ENCODE measurements at places on chromosomes 2 and 18.

GRCh38 chr2:218885981-218886947 is 5.6 kb downstream of the WNT10A start:
- peak; percentile 57 for DNase-seq

DNA sequence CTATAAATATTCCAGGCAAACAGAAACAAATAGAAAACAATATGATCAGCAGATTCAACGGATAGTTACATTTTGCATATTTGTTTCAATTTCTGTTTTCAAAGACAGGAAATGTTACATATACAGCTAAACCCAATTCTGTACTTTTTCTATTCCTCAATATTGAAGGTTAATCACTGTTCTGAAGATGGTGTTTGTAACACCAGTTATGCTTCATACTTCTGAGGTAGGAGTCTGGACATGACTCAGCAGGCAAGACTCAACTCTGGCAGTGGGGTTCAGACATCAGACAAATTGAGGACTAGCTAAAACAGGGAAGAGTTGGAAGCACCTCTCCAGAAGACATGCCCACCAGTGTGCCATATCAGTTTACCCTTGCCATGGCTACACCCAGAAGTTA is 16.6 kb downstream of the SERPINB13 start:
- DNase-seq, result no peak

DNA sequence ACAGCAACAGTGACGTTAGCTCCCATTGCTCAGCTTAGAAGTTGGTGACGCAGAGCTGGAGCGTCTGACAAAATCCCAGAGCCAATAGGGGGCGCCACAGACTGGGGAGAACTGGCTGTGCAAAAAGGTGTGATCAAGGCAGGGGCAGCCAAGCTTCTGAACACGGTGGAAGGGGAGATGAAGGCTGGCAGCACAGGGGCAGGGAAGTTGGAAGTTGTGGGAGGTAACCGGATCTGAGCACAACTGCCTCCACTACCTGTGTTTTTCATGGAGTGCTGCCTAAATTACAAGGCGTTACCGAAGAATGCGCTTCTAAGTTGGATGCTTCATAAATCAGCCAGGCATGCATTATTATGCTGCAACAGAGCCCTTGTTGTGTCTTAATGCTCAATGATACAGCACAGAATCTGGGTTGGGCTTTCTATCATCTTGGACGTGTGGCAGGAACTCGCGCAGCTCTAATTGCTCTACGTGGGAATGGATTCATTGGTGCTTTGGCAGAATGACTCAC is 370.0 kb downstream of the SLC4A3 start:
- DNase-seq, result peak; percentile 3

- DNase-seq, result no peak
These were observed 77.4 kb upstream of the TAF1B start for GRCh38 chr2:9765611-9766531.

DNA sequence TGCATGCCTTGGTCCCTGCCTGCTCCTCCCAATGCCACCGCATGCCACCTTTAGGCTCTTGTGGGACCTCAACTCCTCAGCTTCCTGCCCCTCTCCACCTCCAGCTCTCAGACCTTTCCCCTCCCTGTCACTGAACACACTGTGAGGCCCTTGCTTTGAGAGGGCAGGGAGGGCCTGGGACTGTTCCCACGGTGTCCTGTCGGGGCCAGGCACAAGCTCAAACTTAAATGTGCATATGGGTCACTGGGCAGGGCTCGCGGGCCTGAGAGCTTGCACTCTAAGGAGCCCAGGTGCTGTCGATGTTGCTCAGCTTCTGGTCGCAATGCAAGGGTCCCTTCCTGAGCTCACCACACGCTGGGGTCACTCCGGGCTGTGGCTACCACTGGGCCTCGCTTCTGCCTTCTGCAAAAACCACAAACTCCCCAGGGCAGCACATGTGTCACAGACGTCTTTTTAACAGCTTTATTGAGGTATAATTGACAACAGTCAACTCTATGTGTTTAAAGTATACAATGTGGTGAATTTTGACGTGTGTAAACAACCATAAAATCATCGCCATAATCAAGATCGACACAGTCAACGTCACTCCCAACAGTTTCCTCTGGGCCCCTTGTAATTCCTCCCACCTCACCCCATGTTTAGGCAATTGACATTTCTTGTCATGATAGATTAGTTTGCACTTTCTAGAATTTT is 11.9 kb upstream of the B3GNT7 start:
- no peak for DNase-seq

- no peak for DNase-seq
These were observed 10.9 kb upstream of the INPP5D start for GRCh38 chr2:233049194-233049761.

GRCh38 chr2:172119089-172119488 is 16.4 kb upstream of the DLX2 start:
- DNase-seq, result no peak

GRCh38 chr2:209771474-209772289 is at the start of gene UNC80:
UNC80 (plus strand) TSS chr2:209771832; CDS start chr2:209772073, 241 bp downstream.
- peak; percentile 76 for DNase-seq

- no peak for DNase-seq
These were observed 224.2 kb upstream of the CXCR4 start for GRCh38 chr2:136342138-136342537.

DNA sequence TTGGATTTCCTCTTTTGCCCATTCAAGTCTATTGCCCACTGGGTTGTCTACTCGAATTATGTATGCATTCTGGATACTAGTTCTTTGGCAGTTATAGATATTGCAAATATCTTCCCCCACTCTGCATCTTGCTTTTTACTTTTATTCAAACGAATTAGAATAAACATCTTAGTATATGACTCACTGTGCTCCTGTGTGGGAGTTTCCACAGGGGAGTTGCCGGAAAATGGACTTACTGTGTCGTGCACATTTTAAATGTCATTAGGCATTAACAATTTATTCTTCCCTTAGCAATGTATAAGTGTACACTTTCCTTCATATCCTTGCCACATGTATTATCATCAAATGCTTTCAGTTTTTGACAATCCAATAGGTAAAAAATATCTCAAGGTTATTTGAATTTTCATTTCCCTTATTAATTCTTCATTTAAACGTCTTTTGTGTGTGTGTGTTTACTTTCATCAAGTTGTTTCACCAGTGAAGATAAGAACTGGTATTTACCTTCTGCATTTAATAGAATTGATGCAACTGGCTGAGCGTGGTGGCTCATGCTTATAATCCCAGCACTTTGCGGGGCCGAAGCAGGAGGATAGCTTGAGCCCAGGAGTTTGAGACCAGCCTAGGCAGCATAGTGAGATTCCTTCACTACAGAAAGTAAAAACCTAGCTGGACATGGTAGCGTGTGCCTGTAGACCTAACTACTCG is 4.6 kb upstream of the UGT1A5 start:
- DNase-seq, result no peak

DNA sequence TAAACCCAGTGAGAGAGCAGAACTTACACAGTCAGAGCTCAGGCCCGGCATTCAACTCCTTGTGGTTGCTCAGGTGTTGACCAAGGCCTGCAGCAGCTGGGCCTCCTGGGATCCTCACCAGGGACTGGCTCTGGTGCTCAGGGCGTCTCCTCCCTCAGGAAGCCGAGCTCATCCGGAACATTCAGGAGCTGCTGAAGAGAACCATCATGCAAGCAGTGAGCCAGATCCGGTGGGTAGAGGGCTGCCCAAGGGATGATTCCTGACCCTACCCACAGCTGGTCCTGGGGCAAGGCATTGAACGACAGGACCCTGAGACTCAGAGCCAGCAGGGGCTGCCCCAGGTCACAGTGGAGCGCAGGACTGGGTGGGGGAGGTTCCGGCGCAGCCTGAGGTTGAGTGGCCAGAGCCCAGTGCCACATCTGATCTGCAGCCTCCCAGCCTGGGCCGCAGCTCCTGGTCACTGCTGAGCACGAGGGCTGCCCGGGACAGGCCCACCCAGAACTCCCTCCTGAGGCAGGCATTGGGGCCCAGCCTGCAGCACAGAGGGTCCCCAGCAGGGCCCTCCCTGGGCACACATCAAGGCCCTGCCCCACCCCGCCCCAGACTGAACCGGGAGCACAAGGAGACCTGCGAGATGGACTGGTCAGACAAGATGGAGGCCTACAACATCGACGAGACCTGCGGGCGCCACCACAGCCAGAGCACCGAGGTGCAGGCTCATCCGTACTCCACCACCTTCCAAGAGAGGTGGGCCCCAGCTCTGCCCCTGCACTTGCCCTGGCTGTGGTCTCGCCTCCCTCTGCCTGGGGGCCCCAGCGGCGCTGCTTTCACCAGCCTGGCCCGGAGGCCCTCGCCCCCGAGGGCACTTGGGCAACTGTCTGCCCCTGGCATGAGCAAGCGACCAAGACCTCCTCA is 2.4 kb downstream of the TEKT4 start:
- DNase-seq, result no peak

GRCh38 chr2:170266358-170266757 is 88.4 kb downstream of the MYO3B start:
- DNase-seq, result no peak

GRCh38 chr2:7744827-7745226 is 827.6 kb downstream of the RNF144A start:
- no peak for DNase-seq

- DNase-seq, result no peak
These were observed 993.6 kb upstream of the NXPH2 start for GRCh38 chr2:139773720-139774277.

GRCh38 chr18:6591491-6591890 is 138.0 kb upstream of the ARHGAP28 start:
- DNase-seq, result no peak

- DNase-seq, result no peak
These were observed 12.0 kb upstream of the NTSR2 start for GRCh38 chr2:11681722-11682589.

DNA sequence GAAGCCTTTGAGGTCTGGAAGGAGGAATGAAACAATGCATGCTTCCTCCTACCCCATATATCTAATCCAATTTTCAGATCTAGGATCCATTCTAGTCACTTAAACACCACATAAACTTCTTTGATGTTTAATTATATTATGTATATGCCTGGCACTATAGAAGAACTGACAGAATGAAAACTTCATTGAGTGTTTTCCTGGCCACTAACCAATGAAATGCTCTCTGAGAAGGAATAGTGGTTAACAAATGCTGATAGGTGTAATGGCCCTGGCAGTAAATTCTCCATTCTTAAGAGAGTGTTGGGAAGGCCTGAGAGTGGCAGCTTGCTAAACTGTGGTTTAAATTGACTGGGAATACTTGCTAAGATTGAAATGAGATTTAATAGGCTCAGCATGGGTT is 710.0 kb downstream of the LRRTM4 start:
- no peak for DNase-seq

GRCh38 chr2:29561181-29561580 is 360.2 kb downstream of the ALK start:
- DNase-seq, result no peak

GRCh38 chr2:8663997-8664396 is 17.9 kb upstream of the ID2 start:
- no peak for DNase-seq

DNA sequence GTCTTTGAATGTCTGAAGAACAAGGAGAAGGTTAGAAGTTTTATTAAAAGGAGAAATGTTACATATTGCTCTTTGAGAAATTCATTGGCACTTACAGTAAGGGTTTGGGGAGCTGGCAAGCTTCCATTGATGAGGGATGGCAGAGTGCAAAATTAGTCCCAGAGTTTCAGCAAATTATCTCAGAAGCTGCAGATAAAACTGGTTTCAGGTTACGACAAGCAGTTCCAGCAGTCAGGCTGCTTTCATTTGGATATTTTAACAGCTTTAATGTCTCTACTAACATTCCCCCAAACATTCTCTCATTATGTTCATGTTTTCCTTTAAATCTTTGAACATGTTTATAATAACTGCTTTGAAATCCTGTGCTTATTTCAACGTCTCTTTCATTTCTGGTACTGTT is 153.1 kb downstream of the TTC27 start:
- no peak for DNase-seq

GRCh38 chr2:216164576-216164975 is 55.4 kb downstream of the XRCC5 start:
- no peak for DNase-seq

DNA sequence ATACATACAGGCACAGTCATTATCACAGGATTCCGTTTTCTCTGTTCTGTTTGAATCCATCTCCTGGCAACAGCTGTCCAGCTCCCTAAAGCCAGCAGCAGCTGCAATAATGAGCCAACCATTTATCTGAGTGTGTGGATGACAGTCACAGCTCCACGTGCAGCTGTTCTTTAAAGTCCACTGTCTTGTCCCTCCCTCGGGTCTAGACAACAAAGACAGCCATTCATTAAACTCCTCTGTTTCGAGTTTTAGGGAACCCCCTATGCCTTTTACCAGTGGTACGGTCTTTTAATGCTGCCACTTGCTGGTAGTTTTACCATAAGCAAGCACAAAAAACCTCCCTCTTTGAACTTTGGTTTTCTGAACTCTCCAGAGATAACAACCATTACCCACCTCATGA is 16.0 kb upstream of the MSGN1 start:
- DNase-seq, result no peak

- no peak for DNase-seq
These were observed 90.7 kb upstream of the KLHL29 start for GRCh38 chr2:23294238-23294637.

- no peak for DNase-seq
These were observed 32.0 kb upstream of the GPR39 start for GRCh38 chr2:132384491-132385151.

GRCh38 chr18:9571546-9571945 is 42.8 kb downstream of the PPP4R1 start:
- DNase-seq, result no peak

DNA sequence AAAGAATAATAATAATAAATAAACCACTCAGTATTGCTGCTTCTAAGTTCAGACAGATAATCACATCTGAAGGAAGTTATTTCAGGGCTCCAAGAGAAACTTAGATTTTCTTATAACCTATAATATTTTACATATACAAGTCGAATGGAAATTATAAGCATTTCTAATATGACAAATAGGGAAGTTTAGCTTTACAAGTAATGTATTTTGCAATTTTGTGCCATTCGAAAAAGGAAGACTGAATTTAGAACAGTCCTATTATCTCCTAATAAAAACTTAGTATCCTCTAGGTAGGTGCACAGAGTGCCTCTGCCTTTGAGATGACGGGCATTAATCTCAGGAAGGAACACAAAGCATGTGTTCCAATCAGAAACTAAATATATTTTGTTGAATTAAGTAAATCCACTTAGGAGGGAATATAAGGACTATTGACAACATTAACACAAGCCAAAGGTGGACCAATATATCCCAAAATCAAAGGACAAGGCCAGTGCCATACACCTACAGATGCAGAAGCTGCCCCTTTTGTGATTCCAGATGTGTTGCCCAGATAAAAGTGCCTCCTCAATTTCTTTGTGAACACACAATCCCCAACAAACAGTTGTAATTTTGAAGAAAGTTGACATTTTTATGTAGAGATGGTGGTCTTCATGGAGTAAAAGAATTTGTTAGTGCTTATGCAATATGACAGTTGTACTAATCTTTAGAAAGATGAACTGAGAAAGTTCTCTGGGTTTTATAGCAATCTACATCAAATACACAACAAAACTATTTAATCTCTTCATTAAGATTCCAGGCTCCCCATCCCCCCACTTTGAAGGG is 36.6 kb downstream of the PTCD3 start:
- no peak for DNase-seq

DNA sequence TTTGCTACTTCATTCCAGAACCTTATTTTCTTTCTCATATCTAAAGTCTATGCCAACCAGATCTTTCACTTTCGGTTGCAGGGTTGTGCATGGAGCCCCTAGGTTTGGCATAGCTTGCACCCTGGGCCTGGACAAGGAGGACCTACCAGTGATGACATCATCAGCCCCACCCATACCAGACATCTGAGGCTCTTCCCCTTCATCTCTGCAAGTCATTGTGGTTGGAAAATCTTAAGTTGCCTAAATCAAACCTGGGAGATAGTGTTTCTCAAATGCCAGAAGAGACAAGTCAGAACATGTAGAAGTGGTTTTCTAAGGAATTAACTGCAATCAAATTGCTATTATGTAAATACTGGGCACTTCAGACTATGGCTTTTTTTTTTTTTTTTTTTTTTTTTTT is 363.3 kb downstream of the ZNF516 start:
- no peak for DNase-seq
